ENCODE measurements at places on chromosomes 2 and 18. TPM values are rescaled to one million over a fixed set of nuclear protein-coding genes. Genes with fewer than 3 reads are reported as not detected.

DNA sequence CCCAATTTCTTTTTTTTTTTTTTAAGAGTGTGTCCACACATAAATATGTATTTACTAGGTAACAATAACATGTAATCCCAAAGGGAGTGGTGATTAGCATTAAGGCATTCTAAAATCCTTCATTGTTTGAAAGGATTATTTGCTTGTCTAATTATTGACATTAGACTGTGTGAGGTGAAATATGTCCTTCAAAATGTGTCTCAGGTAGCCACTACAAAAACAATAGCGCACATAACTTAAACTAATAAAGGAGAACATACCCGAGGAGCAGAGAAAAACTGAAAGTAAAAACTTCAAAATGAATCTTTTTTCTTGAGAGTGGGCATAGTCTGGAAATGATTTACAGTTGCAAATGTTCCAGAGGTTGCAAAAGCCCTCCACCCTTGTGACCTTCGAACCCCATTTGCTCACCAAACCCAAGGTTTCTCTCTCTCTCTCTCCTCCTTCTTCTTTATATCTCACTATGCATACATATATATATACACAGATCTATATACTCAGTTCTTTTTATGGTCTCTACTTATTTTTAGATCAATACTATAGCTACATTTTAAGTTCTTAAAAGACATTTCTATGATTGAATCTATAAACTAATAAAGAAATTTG is 24.4 kb upstream of the FRZB start:
- no peak overlapping the region for H3K27ac ChIP-seq
- H3K27me3 ChIP-seq, result no peaks in the 10 kb centered on the region

DLX2 gene
- not detected for total RNA-seq

RGPD3 gene
- total RNA-seq, result 0.39 TPM

GRCh38 chr2:173989160-173989883 is 24.1 kb upstream of the SP3 start:
- no peak overlapping the region for H3K4me3 ChIP-seq
- peak; percentile 1 for DNase-seq
- no peaks in the 10 kb centered on the region for H3K36me3 ChIP-seq
- H3K27me3 ChIP-seq, result no peaks in the 10 kb centered on the region

- H3K27me3 ChIP-seq, result no peaks in the 10 kb centered on the region
- no peaks in the 10 kb centered on the region for H3K4me1 ChIP-seq
- no peak for DNase-seq
Observed at GRCh38 chr2:81495556-81495955, 1191.0 kb upstream of the LRRTM1 start.

GEN1 gene
- total RNA-seq, result 30.0 TPM

PSMA8 gene
- not detected for total RNA-seq

- no peaks in the 10 kb centered on the region for H3K36me3 ChIP-seq
- no peaks in the 10 kb centered on the region for H3K4me1 ChIP-seq
Observed at GRCh38 chr18:57294547-57294946, 57.8 kb upstream of the ST8SIA3 start.

GPR39 gene
- 2.6 TPM for total RNA-seq

DNA sequence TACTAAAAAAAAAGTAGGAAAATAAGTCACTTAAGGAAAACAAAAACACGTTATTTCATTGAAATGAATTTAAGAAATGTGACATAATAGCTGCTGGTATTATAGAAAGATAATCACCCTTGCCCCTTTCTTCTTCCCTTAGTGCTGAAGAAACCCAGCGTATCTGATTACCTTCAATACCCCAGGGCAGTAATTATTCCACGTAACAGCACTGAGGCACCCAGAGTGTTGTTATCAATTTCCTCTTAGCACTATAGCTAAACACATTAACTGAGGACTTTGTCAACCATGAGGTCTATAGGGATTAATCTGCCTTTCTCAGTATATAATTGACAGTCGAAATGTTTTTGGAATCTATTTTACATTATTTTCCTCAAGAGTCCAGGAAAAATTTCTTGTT is 180.0 kb upstream of the NXPH2 start:
- no peak overlapping the region for H3K4me3 ChIP-seq
- H3K36me3 ChIP-seq, result no peaks in the 10 kb centered on the region
- H3K27me3 ChIP-seq, result no peaks in the 10 kb centered on the region
- DNase-seq, result no peak
- H3K27ac ChIP-seq, result no peak overlapping the region
- 0 out of 2 replicates have a peak, but pooled peaks cover 2% of the 10 kb centered on the region for H3K4me1 ChIP-seq

DNA sequence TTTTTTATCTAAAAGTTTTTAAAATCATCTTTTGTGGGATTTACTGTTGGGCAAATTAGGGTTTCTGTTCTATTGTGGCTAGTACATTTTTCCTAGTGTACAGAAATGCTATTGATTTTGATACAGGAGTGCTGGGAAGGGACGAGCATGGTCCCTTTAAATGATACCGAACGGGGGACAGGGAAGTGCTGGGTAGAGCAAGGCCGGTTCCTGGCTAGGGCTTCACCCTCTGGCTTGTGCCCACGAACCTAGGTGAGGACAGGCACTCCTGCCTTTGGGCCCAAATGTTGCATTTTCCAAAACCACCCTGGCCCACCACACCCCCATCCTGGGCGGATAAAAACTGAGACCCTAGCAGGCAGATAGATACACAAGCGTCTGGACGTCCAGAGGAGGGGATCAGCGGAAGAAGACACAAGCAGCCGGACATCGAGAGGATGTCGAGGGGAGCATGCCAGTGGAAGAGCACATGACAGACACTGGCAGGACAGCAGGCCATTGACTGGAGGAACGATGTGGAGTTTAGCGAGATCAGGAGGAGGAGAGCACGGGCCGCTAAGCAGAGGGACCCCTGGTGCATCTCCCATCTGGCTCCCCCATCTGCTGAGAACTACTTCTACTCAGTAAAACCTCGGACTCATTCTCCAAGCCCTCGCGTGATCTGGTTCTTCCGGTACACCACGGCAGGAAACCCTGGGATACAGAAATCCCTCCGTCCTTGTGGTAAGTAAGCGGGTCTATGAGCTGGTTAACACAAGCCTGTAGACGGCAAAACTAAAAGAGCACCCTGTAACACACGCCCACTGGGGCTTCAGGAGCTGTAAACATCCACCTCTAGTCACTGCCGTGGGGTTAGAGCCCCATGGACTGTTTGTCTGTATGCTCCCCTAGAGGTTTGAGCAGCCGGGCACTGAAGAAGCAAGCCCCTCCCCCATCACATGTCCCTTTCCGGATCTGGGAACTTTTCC is 13.5 kb upstream of the CALCRL start:
- no peak overlapping the region for H3K4me3 ChIP-seq
- H3K27ac ChIP-seq, result no peak overlapping the region
- no peak for DNase-seq
- 0 out of 2 replicates have a peak, but pooled peaks cover 5% of the 10 kb centered on the region for H3K36me3 ChIP-seq
- H3K27me3 ChIP-seq, result no peaks in the 10 kb centered on the region

- peaks cover 69% of the 10 kb centered on the region for H3K36me3 ChIP-seq
- peaks cover under 1% of the 10 kb centered on the region for H3K4me1 ChIP-seq
- no peak for DNase-seq
- no peak overlapping the region for H3K27ac ChIP-seq
- H3K4me3 ChIP-seq, result no peak overlapping the region
Observed at GRCh38 chr2:55239656-55240222, 7.3 kb downstream of the RPS27A start.

DNA sequence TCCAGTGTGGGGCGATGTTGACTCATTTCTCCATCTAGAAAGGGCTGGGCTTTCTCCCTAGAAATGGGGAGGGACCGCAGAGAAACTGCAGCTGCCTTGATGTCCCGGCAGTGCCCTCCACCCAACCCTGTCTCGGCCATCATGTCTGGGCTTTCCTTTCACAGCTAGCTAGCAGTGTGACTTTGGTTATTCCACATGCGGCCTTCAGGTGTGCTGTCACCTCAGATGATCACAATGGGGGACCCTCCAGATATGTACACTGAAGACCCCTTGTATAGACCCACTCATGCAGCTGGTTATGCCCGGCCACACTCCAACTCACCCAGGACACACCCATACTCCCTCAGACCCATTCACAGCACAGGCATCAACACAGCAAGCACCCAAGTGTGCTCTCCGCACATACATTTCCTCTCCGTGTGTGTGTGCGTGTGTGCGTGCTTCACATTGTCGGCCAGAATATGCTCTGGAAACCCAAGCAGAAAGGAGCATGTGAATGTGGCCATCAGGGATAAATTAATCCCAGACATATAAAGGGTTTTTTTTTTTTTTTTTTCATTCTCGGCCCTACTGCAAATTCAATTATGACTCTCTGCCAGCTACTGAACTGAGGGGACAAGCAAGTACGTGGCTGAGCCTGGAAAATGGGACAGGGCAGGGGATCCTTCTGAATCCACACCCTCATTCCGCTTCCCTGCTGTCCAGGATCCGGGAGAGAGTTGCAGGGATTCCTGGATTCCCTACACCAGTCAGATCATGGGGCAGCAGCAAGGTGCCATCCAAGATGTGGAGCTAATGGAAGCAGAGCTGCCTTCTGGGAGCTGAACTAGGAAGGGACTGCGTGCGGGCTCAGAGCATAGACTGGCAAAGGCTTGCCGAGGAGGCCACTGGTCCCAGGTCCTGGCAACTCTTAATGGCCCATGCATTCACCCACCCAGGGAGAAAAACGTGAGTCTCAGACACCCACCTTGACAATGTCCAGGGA is 240.2 kb downstream of the DYSF start:
- no peak overlapping the region for H3K27ac ChIP-seq
- no peaks in the 10 kb centered on the region for H3K36me3 ChIP-seq
- no peak overlapping the region for H3K4me3 ChIP-seq
- no peak for DNase-seq
- no peaks in the 10 kb centered on the region for H3K27me3 ChIP-seq

- 0 out of 2 replicates have a peak, but pooled peaks cover 2% of the 10 kb centered on the region for H3K27me3 ChIP-seq
- no peak overlapping the region for H3K27ac ChIP-seq
Observed at GRCh38 chr2:121777699-121778058, 22.2 kb downstream of the TSN start.

DNA sequence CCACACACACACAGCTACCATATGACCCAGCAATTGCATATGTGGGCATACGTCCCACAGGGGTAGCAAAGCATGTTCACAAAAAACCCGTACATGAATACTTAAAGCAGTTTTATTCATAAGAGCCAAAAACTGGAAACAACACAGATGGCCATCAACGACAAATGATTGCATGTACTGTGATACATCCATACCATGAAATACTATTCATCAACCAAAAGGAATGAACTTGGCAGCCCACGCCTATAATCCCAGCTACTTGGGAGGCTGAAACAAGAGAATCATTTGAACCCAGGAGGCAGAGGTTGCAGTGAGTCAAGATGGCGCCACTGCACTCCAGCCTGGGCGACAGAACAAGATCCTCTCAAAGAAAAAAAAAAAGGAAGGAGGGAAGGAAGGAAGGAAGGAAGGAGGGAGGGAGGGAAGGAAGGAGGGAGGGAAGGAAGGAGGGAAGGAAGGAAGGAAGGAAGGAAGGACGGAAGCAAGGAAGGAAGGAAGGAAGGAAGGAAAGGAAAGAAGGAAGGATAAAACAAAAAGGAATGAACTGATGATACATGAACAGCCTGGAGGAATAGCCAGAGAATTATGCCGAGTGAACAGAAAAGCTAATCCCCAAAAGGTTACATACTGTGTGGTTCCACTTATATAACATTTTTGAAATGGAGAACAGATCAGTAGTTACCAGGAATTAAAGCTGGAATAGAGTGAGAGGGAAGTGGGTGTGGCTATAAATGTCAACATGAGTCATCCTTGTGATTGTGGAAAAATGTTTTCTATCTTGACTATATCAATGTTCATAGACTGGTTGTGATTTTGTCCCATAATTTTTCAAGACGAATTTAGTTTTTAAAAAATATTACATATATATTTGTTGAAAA is 19.6 kb upstream of the YPEL5 start:
- H3K27me3 ChIP-seq, result peaks cover 12% of the 10 kb centered on the region
- DNase-seq, result no peak
- no peak overlapping the region for H3K27ac ChIP-seq
- H3K4me1 ChIP-seq, result no peaks in the 10 kb centered on the region
- no peaks in the 10 kb centered on the region for H3K36me3 ChIP-seq

FSHR gene
- total RNA-seq, result not detected

DNA sequence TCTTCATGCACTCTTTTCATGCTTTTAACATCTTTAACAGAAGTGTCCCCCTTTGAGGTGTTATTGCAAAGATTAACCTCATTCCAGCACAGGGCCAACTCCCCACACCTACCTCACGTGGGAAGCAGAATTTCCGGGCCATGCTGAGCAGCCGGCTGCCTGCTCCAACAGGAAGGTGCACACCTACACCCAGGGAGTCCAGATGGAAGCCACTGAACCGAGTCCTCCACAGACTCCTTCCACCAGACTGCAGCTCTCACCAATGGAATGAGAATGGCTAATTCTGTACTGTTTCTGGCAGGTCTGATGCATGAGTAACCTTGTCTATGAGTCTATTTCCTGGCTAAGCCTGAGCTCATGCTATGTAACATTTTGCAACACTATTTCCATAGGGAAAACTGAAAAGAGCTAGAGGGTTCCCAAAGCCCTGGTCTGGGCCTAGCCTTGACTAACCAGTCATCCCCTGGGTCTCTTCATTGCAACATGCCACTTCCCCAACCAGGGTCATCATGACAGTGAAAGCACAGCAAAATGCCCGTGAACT is 11.0 kb downstream of the ERFE start:
- peaks cover 70% of the 10 kb centered on the region for H3K36me3 ChIP-seq
- H3K27ac ChIP-seq, result peak overlapping the region; percentile 89
- H3K4me1 ChIP-seq, result peaks cover 45% of the 10 kb centered on the region
- peak; percentile 74 for DNase-seq
- no peaks in the 10 kb centered on the region for H3K27me3 ChIP-seq

DNA sequence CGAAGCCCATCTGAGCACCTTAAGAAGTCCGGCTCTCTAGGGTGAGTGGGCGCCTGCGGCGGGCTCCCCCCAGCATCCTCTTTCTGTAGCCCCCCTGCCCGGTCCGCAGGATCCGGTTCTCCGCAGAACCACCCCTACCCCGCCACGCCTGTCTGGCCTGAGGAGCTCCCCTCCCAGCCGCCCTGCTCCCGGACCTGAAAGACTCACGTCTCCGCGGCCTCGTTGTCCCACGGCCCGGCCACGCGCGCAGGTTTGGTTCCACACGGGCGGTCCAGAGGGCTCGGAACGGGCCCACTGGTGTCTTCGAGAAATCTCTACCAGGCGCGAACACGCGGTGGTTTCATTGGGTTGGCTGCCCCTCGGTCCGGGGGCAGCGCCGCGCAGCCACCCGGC is 237 bp downstream of the SLC39A6 start:
- H3K27me3 ChIP-seq, result no peaks in the 10 kb centered on the region
- no peak for DNase-seq
- H3K4me3 ChIP-seq, result peak overlapping the region; percentile 74
- H3K36me3 ChIP-seq, result peaks cover 15% of the 10 kb centered on the region
- peak overlapping the region; percentile 93 for H3K27ac ChIP-seq

MLPH gene
- not detected for total RNA-seq

DNA sequence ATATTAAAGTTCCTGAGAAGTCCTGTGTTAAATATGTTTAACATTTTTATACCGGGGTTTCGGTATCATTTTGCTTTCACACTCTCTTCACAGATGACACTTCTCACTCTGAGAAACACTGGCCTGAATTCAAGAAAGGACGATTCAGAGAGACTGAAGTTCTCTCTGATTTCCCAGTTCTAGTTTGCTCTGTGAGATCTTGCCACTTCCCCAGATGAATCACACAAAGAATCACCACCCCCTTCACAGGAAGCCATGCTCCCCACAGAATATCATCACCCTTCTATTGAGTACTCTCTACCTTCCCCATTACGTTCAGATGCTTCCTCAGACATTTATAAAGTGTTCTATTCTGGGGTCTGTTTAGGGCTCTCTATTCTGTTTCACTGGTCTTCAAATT is 16.1 kb upstream of the CD207 start:
- H3K4me3 ChIP-seq, result no peak overlapping the region
- H3K36me3 ChIP-seq, result no peaks in the 10 kb centered on the region
- no peaks in the 10 kb centered on the region for H3K27me3 ChIP-seq
- H3K27ac ChIP-seq, result no peak overlapping the region
- no peaks in the 10 kb centered on the region for H3K4me1 ChIP-seq
- no peak for DNase-seq

GRCh38 chr2:175111200-175111657 is 56.8 kb downstream of the ATF2 start:
- no peak overlapping the region for H3K4me3 ChIP-seq
- no peaks in the 10 kb centered on the region for H3K4me1 ChIP-seq
- peaks cover 62% of the 10 kb centered on the region for H3K36me3 ChIP-seq

All from SJSA1 (cell line).